ENCODE measurements at places on chromosomes 2 and 18.

GRCh38 chr2:221156062-221156734 lies 415.9 kb downstream of the EPHA4 start:
- DNase-seq = no peak

DNA sequence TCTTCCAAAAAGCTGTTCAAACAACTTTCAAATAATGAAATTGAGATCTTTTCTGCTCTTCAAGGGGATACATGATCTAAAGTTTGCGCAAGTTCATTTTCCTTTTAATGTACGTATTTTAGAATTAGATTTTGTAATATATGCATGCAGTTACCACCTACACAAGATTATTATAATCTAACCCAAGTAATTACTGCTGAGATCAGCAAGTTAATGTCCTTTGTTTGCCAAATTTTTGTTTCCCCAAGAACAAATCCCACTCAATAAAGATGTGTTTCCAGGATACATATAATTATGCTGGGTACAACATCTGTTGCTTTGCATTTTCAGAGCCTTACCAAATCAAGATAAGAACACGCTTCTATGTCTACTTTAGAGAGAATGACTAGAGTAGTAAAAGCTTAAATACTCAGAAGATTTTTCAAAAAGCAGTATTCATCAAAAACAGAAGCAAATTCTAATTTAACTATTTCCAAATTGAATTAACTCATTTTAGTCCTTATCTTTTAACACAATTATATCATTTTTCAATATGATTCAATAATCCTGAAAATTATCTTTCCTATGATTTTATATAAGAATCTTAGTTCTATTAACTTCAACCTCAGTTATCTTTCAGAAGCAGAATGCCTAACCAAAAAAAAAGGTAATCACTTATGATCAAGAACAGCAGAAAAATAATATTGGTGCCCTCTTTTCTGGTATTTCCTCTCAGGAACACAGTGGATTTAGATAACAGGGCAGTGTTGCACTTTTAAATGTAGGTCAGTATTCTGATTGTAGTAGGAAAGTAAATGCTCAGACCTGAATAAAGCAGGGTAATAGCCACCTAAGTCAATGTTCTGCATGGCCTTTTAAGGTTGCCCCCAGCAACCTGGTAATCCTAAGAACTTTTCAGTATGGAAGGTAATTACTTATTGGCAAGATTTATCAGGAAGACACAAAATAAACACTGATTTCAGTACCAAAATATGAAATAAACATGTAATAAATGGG lies 28.0 kb downstream of the CERKL start:
- no peak for DNase-seq

GRCh38 chr2:3073041-3073595 lies 304.5 kb downstream of the EIPR1 start:
- DNase-seq = no peak

DNA sequence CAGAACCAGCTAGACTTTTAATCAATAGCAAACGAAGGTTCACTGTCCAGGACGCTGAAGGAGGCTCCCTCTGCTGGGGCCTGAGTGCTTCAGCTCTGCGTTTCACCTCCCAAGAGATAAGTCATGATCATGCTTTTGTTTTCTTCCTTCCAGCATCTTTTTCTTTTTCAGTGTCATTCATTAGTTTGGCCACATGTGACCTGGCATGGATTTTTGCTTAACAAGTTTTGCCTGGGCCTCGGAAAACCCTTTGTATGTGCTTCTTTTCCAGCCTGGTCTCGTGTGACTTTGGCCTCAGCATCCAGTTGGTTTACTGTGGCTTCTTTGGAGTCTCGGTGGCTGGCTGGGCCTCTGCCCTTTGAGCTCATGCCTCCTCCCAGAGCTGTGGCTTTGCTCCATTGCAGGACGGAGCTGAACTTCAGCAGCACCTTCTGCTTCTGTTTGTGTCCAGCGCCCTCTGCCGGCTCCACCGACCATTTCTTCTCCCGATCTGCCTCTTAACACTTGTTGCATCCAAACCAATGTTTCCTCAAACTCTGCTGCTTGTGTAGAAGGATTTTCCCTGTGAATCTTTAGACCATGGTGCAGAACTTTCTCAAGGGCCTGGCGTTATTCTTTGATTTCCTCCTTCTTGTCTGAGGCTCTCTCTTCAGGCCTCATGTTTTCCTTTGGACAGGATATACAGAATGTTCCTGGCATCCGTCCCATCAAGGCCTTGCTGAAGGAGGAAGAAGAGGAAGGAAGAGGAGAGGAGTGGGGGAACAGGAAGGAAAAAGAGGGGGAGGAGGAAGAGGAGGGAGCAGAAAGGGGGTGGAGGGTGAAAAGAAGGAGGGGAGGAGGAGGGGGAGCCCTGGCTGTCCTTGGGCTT lies 23.6 kb upstream of the HES6 start:
- DNase-seq = peak; percentile 91

DNA sequence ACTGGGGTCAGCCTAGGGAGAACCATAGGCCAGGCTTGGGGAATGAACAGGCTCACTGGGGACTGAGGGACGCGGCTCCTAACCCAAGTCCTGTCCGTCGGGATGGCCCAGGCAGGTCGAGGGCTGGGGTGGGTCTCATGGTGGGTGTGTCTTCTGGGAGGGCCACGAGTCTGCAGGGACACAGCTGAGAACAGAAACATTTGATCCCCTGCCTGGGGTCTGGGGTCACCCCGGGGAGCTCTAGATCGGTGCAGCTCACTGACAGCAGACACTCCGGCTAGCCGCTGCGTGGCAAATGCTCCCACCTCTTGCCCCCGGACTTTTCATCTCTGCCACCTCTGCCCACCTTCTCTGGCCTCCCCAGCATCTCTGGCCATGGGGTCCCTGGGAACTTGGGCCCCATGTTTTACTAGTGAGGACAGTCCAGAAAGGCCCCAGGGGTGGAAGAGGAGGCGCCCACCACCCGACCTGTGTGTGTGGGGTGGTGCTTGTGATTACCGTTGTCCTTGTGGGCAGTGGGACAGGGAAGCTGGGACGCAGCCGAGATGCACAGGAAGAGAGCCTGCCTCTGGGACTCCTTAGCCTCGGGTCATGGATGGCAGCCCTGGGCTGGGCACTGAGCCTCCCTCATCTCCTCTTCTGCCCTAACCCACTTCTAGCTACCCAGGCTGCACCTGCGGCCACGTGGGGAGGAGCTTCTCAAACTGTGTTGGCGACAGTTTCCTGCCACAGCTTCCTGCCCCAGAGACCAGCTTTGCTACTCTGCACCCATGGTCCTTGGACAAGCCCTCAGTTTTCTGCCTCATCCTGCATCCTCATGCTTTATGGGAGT lies 4.9 kb downstream of the ZAP70 start:
- DNase-seq = no peak

DNA sequence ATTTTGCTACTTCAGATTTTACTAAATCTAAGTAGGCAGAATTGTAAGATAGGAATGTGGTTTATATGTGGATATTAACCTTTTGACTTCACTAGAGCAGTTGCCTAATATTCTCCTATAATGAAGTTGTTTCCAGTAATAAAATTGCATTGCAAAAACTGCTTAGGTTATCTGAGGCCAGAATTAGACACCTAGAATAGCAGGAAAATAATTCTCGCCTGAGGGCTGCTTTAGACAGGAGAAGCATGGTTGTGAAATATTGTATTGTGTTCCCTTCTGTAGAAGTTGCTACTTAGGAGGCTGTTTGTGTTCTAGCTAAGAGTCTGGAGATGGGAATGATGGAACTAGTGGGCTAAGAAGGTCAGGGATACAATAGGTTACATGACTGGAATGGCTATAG lies 146.3 kb downstream of the PLCL1 start:
- no peak for DNase-seq

GRCh38 chr2:95262896-95263542 lies 11.2 kb upstream of the PROM2 start:
- no peak for DNase-seq

All from right forelimb (tissue), 1 donor.